ENCODE measurements at places on chromosomes 16 and 17. TPM values are rescaled to one million over a fixed set of nuclear protein-coding genes. Genes with fewer than 3 reads are reported as not detected.

- DNase-seq: no peak
- H3K36me3 ChIP-seq: no peaks in the 10 kb centered on the region
- no peaks in the 10 kb centered on the region for H3K27me3 ChIP-seq
- peaks cover 5% of the 10 kb centered on the region for H3K4me1 ChIP-seq
Measured at GRCh38 chr16:82807311-82807710, 180.5 kb downstream of the CDH13 start.

DNA sequence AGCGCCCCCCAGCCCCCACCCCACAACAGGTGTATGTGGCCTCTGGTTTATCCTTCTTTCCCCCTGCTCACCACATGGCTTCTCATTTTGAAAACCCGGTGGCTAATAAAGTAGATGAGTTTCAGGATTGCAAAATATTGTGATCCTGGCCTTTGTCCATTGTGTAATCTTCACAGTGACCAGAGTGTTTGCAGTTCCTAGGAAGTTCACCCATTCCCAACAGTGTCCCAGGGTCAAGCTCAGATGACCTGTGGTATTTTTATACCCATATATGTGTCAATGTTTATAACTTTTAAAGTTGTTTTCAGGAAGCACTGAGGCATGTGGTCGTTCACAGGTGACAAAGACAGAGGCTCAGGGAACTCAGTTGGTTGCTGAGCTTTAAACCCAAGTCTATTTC, 721.9 kb downstream of the WWOX start:
- H3K27ac ChIP-seq: no peak overlapping the region
- H3K36me3 ChIP-seq: no peaks in the 10 kb centered on the region
- H3K4me3 ChIP-seq: no peak overlapping the region
- no peak for DNase-seq
- peaks cover 18% of the 10 kb centered on the region for H3K4me1 ChIP-seq
- no peaks in the 10 kb centered on the region for H3K27me3 ChIP-seq

- no peak for DNase-seq
- peak overlapping the region; percentile 44 for H3K27ac ChIP-seq
- peaks cover 26% of the 10 kb centered on the region for H3K4me1 ChIP-seq
- peak overlapping the region; percentile 7 for H3K4me3 ChIP-seq
- H3K27me3 ChIP-seq: no peaks in the 10 kb centered on the region
Measured at GRCh38 chr17:78774956-78775571, 7.0 kb downstream of the CYTH1 start.

- H3K4me3 ChIP-seq: peak overlapping the region; percentile 11
- no peak overlapping the region for H3K27ac ChIP-seq
- H3K36me3 ChIP-seq: no peaks in the 10 kb centered on the region
- no peak for DNase-seq
- peaks cover 13% of the 10 kb centered on the region for H3K4me1 ChIP-seq
Measured at GRCh38 chr17:57782647-57783337, 37.7 kb upstream of the CCDC182 start.

- no peak overlapping the region for H3K4me3 ChIP-seq
- H3K27me3 ChIP-seq: no peaks in the 10 kb centered on the region
- no peaks in the 10 kb centered on the region for H3K36me3 ChIP-seq
- no peak for DNase-seq
Measured at GRCh38 chr16:67781565-67781921, 24.8 kb downstream of the RANBP10 start.

GRCh38 chr17:57663326-57664070, 81.6 kb downstream of the CCDC182 start:
- no peaks in the 10 kb centered on the region for H3K36me3 ChIP-seq
- H3K27ac ChIP-seq: peak overlapping the region; percentile 87
- H3K4me3 ChIP-seq: no peak overlapping the region
- H3K27me3 ChIP-seq: no peaks in the 10 kb centered on the region
- H3K4me1 ChIP-seq: peaks cover 30% of the 10 kb centered on the region
- DNase-seq: no peak

GRCh38 chr16:6771956-6772355, 560.7 kb upstream of the RBFOX1 start:
- DNase-seq: no peak
- H3K36me3 ChIP-seq: no peaks in the 10 kb centered on the region
- no peaks in the 10 kb centered on the region for H3K27me3 ChIP-seq

- peak overlapping the region; percentile 33 for H3K4me3 ChIP-seq
- H3K4me1 ChIP-seq: peaks cover 58% of the 10 kb centered on the region
- H3K36me3 ChIP-seq: no peaks in the 10 kb centered on the region
- peak; percentile 79 for DNase-seq
Measured at GRCh38 chr17:2214047-2214928, 89.3 kb downstream of the SMG6 start.

DNA sequence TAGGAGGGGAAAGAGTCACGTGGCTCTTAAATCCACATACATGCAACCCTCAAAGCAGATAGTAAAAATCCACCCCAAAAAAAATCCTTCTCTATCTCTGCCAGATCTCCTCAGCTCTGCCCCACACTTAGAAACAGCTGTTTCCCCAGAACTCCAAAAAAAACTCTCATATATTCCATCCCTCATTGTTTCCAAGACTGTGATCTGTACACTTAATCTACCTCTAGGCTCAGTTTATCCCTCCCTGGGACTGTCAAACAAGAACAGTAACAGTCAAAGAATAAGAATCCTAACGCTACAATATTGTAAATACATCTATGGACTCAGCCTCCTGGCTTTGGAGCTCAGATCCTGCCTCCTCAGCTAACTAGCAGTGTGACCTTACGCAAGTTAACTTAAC, 11.6 kb downstream of the CUEDC1 start:
- no peak for DNase-seq
- peaks cover 94% of the 10 kb centered on the region for H3K4me1 ChIP-seq
- H3K27me3 ChIP-seq: no peaks in the 10 kb centered on the region

DNA sequence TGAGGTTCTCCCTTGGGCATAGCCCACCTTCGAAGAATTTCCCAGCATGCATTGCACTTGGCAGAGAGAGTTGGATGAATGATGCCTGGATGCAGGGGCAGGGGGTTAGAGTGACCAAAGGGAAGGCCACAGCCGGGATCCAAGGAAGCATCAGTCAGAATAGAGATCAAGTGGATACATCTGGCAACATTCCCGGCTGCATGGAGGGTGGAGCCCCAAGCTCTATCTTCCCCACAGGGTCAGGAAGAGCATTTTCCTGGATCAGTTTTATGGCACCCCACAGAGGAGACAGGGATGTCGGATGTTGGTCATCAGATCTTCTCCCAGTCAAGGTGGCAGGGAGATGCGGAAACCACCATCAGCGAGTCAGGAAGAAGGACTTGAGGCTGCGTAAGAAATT, 13.0 kb downstream of the PIRT start:
- no peak overlapping the region for H3K27ac ChIP-seq
- no peaks in the 10 kb centered on the region for H3K27me3 ChIP-seq
- H3K4me3 ChIP-seq: no peak overlapping the region

GRCh38 chr17:78826421-78826820, 14.2 kb downstream of the USP36 start:
- no peak for DNase-seq
- H3K27ac ChIP-seq: no peak overlapping the region
- no peaks in the 10 kb centered on the region for H3K27me3 ChIP-seq
- H3K4me3 ChIP-seq: no peak overlapping the region

DNA sequence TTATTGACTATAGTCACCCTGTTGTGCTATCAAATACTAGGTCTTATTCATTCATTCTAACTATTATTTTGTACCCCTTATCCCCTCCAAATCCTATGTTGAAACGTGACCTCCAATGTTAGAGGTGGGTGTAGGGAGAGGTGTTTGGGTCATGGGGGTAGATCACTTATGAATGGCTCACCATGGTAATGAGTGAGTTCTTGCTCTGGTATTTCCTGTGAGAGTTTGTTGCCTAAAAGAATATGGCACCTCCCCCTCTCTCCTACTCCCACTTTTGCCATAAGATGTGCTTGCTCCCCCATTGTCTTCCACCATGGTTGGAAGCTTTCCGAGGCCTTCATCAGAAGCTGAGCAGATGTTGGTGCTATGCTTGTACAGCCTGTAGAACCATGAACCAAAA, 59.3 kb upstream of the BRD7 start:
- H3K27me3 ChIP-seq: no peaks in the 10 kb centered on the region
- no peak for DNase-seq
- no peaks in the 10 kb centered on the region for H3K36me3 ChIP-seq
- no peaks in the 10 kb centered on the region for H3K4me1 ChIP-seq

- H3K27me3 ChIP-seq: no peaks in the 10 kb centered on the region
- no peak overlapping the region for H3K4me3 ChIP-seq
- H3K36me3 ChIP-seq: no peaks in the 10 kb centered on the region
- DNase-seq: peak; percentile 66
- H3K27ac ChIP-seq: no peak overlapping the region
Measured at GRCh38 chr17:83058266-83058798, 21.1 kb upstream of the METRNL start.

CD300H gene
- total RNA-seq: not detected

FOXN1 gene
- not detected for total RNA-seq

STXBP4 gene
- total RNA-seq: 20.7 TPM

WNK4 gene
- total RNA-seq: not detected

CIBAR2 gene
- total RNA-seq: not detected

Data from gastrocnemius medialis (tissue), 4 donors.